ENCODE measurements at places on chromosomes 7 and 10.

DNA sequence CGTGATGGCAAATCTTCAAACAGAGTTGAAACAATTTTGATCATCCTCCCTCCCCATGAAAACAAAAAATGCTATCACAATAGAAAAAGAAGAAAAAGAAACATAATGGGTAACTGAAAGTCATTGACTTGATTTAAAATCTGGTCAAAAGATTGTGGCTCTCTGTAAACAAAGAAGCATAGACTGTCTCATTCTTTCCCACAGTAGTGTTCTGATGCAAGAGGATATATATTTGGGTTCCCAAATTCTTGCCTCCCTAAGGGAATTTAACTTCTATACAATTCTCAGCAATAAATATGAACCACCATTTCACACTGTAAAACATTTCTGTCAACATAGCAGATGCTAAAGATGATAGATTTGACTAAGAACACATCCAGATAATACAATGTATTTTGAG is 32.8 kb upstream of the MEOX2 start:
- no peak for DNase-seq

- no peak for DNase-seq
Measured at GRCh38 chr10:110285501-110285900, 19.2 kb downstream of the SMNDC1 start.

DNA sequence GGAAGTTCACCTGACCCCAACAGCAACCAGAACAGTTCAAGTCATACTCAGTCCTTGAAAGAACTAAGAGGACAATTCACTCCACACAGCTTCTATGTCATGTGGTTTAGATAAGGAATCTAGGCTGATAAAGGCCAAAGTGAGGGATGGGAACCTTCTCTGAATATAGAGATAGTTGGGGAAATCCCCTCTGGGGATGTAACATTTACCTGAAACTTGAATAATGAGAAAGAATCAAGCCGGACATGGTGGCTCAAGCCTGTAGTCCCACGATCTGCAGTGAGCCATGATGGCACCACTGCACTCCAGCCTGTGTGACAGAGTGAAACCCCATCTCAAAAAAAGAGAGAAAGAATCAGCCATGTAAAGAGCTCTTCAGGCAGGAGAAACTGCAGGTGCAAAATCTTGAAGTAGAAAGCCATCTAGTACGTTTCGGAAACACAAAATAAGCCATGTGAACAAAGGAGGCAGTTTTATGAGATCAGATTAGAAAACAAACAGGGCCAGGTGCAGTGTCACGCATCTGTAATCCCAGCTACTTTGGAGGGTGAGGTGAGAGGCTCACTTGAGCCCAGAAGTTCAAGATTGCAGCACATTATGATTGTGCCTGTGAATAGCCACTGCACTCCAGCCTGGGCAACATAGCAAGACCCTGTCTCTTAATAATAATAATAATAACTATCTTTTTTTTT is 4.5 kb upstream of the DNMBP start:
- DNase-seq = peak; percentile 83

- no peak for DNase-seq
Measured at GRCh38 chr7:39269034-39269433, 291.3 kb downstream of the POU6F2 start.

- DNase-seq = no peak
Measured at GRCh38 chr7:129258649-129259389, 34.0 kb downstream of the AHCYL2 start.

- DNase-seq = no peak
Measured at GRCh38 chr7:81929386-81929785, 159.5 kb upstream of the HGF start.

DNA sequence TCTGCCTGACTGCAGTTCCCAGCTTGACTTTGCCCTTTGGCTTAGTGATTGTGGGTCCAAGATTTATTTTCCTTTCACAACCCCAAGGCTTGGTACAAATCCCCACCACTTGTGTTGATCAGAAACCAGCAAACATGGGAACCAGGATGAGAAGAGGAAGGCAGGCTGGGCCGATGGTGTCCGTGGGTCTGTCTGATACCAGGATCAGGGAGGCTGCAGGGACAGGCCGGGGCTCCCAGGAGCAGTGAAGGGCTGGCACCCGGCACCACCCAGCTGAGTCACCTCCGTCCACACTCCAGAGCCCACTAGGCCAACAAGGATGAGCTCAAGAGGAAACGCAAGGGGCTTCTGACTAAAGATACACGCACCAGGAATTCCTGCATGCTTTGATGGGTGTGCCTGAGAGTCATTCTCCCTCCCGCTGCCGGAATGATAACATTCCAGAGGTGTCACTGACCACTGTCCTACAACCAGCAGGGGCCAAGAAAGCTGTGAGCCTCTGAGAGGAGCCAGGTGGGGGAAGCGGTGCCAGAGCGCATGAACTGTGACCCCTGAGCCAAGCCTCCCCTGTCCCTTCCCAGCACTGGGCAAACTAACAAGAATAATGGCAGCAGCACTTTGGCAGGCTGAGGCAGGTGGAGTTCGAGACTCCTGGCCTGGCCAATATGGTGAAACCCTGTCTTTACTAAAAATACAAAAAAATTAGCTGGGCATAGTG is 29.2 kb upstream of the PROSER2 start:
- DNase-seq = no peak

GRCh38 chr7:29190349-29191045 is 4.1 kb upstream of the CHN2 start:
- DNase-seq = peak; percentile 84

DNA sequence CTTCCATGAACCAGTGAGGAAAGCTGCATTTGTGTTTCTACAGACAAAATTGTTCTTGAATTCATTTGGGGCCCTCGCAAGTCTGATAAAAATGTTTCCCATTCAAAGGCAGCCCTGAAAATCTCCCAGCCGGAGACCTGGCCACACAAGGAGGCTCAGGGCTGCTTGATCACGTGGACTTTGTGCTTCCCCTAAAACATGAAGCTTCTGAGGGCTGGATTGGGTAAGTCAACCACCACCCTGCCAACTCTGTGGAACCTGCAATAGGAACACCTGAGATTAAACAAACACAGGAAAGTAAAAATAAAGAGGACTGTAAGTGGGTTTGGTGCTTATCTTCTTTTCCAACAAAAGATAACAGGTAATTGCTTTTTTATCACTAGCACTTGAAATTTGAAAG is 133.8 kb downstream of the C10orf90 start:
- no peak for DNase-seq

DNA sequence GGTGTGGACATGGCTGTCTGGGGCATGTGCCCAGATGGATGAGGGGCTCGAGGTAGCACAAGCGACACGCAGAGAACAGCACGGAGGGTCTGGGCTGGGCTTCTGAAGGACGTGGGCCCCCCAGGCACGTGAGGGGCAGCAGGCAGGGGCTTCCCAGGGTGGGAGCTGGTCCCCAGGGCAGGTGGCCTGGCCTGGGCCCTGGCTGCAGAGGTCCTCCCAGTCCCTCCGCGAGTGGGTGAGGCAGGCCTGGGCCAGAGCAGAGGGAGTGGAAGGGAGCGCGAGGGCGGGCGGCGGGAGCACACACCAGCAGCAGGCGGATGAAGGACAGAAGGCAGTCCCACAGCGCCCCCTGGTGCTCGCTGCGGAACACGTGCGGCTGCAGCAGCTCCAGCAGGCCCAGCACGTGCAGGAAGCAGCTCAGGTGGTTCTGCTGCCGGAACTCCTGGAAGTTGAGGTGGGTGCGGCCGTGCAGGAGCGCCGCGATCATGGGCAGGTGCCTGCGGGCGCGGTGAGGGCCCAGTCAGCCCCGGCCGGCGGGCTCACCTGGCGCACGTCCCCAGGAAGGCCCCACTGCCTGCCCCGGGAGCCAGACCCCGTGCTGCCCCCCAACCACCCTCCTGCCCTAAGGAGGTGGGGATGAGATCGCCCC is 14.7 kb upstream of the MICALL2 start:
- DNase-seq = peak; percentile 69

Measured in NCI-H1417 (cell line).